ENCODE measurements at places on chromosomes 2 and 18.
A peak's percentile ranks its signal among the peaks of the same experiment; 100 is the strongest.

DNA sequence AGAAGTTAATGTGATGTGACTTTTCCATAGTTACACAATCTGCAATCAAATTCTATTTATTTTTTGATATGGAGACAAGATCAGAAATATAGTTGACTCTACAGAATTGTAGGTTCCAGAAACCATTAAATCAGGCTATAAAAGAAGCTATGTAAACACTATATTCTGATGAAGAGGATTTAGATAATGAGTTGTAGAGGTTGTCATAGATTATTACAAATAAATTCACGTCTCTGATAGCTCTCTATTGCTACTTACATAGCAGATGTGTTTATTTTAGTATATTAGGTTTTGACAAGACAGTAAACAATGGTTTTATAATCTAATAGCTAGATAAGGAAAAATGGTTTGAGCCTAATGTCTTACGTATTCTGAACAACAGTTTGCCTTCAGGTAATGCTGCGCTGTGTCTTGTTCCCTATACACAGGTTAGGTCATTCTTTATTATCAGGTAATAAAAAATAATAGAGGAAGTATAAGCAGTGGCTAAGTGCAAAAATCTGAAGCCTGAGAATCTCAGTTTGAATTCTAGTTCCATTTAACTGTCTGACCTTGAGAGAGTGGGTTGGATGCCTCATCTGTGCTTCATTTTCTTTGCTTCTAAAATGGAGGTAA lies 93.4 kb downstream of the PPP1R1C start:
- no peak for DNase-seq

DNA sequence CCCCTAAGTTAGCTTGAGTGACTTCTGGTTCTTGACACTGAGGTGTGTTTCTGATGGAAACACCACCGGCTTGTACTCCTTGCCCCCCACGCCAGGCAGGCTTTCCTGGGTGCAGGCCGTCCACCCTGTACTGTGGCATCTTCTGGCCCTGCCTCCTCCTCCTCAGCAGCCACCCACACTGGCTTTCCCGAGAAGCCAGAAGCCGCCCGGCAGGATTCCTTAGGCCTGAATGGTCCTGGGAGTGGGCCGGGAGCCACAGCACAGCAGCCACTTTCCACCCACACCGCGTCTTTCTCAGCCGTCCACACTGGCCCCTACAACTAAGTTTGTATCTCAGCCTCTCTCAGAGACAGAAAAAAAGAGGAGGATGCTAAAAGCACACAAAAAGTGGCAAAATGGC lies 2.1 kb upstream of the HSBP1L1 start:
- DNase-seq: no peak

GRCh38 chr18:34880882-34881834 lies 160.1 kb upstream of the MAPRE2 start:
- DNase-seq: no peak

- DNase-seq: no peak
Measured at GRCh38 chr2:178874529-178875240, 67.5 kb upstream of the TTN start.

GRCh38 chr2:75538521-75539490 lies 21.9 kb downstream of the EVA1A start:
- no peak for DNase-seq

GRCh38 chr2:3651691-3652648 lies 6.0 kb upstream of the ALLC start:
- peak; percentile 26 for DNase-seq

DNA sequence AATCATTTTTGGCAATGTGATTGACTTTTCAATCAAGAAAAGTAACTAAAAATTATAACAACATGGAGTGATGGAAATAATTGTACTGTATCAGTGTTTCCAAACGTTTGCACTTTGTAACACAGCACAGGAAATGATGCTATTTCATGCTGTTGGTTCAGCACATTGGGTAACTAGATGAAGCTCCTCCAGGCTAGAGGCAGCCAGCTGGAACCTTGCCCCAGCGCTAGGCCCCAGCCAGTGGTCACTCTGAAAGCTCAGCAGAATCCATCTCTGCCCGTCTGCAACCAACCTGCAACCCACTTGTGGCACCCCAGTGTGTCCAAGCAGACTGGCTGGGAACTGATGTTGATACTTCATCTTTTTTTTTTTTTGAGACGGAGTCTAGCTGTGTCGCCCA lies 15.3 kb downstream of the UNC50 start:
- no peak for DNase-seq

GRCh38 chr18:77131100-77131651 lies 1.4 kb downstream of the MBP start:
- no peak for DNase-seq

GRCh38 chr2:40451918-40452605 lies at the start of gene SLC8A1:
Gene SLC8A1, minus strand, starts transcription at chr2:40452090.
- no peak for DNase-seq

DNA sequence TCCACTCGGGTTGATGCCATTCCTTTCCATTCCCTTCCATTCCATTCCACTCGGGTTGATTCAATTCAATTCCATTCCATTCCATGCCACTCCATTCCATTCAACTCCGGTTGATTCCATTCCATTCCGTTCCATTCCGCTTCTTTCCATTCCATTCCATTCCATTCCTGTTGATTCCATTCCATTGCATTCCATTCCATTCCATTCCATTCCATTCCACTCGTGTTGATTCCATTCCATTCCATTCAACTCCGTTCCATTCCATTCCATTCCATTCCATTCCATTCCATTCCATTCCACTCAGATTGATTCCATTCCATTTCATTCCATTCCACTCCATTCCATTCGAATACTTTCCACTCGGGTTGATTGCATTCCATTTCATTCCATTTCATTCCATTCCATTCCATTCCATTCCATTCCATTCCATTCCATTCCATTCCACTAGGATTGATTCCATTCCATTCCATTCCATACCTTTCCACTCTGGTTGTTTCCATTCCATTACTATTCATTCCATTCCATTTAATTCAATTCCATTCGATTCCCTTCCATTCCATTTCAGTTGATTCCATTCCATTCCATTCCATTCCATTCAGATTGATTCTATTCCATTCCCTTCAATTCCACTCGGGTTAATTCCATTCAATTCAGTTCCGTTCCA lies 1141.8 kb downstream of the RPIA start:
- DNase-seq: no peak

- no peak for DNase-seq
Measured at GRCh38 chr2:138699421-138699820, 80.8 kb downstream of the NXPH2 start.

DNA sequence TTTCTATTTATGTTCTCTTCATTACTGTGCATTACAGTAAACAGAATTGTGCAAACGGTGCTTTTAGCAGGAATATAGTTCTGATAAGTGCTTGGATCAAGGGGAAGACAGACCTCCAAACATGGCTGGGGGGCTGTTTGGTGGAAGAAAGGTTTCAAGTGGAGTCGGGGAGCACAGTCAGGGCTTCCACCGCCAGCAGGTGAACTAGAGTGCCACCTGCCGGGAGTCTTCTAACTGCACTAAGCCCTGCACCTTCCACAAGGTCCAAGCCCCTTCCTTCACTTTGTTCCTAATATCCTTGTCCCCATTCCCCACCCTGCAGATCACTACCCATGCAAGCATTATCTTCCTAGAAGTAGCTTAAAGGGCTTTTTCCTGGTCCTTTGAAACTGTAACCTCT lies 11.1 kb downstream of the ONECUT2 start:
- no peak for DNase-seq

DNA sequence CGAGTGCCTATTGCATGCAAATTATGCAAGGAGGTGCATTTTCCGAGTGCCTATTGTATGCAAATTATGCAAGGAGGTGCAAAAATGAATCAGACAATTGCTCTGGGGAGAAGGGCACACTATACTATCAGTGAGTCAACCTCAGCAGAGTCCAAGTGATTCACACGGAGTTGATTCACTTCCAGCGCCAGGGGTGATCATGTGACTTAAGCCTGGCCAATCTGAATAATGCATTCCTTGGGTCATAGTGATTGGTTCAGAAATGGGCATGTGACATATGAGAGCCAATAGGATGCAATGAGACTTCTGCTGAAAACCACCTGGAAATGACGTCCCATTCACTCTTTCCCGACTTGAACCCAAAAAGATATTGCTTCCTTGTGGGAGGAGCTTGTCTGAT lies 152.2 kb downstream of the DAW1 start:
- DNase-seq: no peak

DNA sequence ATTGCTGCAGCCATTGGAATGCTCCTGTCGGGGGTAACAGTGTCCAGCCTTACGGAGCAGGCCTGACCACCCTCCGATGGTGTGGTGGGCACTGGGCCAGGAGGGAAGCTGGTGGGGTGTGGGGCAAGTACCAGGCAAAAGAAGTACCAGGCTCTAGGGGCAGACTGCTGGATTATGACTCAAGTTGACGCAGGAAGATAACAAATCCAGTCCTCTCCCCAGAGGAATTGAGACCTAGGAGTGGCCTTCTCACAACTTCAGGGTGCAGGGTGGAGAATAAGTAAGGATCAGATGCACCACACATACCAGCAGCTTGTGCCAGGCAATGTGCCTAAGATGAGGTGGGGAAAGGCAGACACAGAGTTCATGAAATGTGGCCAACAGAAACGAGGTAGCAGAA lies 37.9 kb downstream of the SEMA4F start:
- no peak for DNase-seq

DNA sequence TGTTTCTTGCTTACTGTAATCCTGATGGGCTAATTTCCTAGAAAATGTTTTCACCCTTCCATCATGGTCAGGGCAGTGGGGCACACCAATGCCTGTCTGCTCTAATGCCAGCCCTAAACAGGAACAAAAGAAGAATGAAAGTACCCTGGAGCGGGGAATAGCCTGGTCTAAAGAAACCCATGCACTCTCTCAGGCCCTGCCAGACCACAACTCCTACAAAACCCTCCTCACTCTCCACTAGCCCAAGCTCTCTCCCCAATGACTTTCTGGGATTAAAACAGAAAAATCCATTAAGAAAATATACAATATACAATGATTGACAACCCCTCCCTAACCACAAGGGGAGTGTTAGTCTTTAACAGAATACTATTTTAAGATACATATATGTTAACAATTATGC lies 67.6 kb downstream of the AAK1 start:
- DNase-seq: no peak

DNA sequence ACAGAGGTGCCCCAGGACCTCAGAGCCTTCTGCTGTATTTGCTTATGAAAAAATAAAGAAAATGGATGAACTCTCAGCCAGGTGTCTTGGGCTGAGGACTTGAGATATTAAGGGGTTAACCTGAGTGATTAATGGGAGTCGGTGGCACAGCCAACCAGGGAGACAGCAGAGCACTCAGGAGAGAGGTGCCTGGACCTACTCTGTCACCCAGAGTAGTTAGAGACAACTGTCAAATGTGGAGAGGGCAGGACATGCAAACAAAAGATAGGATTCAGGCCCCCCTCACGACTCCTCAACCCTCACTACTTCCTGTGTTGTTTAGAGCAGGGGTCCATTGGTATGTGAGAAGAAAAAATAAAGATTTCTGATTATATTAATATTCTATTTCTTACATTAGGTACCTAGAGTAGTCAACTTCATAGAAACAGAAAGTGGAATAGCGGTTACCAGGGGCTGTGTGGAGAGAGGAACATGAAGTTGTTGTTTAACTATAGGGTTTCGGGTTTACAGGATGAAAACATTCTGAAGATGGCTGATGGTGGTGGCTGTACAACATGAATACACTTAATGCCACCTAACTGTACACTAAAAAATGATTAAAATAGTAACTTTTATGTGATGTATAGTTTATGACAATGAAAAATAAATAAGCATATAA lies 28.6 kb upstream of the CETN1 start:
- no peak for DNase-seq

DNA sequence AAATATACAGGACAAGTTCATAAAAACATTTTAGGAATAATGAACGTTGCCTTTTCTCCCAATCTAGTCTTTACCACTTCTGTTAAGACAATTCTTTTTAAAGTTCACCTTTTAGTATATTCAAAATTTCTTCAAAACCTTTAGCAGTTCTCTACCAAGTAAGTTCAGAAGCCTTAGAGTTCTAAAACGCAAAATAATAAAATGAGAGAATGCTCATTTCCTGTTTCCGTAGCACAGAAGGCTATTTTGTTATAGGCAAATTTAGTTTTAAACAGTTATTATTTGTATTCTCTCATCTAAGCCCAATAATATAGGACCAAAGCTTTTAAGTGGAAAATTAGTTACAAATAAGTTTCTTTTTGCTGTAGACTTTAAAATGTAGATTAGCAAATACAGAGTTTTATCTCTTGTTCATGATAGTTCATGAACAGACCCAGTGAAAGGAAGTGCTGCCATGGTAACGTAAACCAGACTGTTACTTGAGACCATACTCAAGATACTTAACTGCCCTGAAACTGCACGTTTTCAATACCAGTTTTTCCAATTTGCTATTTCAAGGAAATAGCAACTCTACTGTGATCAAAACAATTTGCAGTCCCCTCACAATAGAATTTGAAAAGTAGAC lies 173.1 kb upstream of the STON1 start:
- no peak for DNase-seq

GRCh38 chr2:135600915-135601314 lies 69.6 kb downstream of the R3HDM1 start:
- no peak for DNase-seq

GRCh38 chr2:176172007-176172894 lies 15.1 kb downstream of the HOXD3 start:
- no peak for DNase-seq

- DNase-seq: no peak
Measured at GRCh38 chr2:235996419-235996818, 171.8 kb downstream of the GBX2 start.

- DNase-seq: no peak
Measured at GRCh38 chr2:27307545-27308358, 493 bp downstream of the UCN start.

DNA sequence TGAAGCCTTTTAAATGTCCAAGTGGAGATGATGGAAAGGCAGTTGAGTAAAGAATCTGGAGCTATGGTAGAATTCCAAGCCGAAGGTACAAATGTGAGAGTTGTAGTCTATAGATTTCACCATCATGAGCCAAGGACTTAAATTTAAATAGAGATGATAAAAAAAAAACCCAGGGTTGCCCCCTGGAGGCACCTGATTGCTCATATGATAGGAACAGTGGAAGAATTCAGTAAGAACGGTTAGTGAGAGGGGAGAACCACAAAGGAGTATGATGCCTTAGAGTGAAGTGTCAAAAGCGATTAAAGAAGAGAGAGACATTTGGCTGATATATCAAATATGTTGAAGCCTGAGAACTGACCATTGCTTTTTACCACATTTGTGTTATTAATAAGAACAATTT lies 11.9 kb downstream of the NYAP2 start:
- no peak for DNase-seq

DNA sequence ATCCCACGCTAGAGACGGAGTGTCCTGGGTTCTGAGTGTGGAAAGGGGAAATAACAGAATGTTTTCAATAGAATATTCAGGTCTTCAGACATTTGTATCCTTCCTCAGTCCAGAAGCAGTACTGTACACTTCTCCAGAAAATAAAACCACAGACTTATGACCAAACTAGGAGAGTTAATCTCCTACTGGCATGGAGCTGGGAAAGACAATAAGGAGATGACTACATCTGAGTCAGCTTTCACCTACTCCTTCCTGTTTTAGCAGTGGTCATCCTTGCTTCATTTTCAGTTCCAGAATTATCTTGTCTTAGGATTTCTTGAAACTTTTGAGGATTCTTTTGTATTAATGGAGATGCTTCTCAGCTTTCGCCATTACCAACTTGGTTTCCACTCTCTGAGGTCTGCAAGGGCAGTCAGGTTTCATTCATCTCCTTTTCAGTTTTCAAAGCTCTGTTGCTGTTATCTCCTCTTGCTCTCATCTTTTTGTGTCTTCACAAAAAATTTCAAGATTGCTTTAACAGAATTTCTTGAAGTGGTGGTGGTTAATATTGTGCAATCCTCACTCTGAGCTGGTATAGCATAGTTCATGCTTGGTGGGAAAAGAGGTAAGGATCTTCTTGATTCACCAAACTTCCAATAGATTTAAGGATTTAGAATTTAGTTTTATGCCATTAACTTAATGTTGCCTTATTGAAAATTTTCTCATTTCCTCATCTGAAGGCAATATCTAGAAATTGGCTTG lies 23.7 kb upstream of the NR4A2 start:
- DNase-seq: no peak

Measured in stimulated activated CD8-positive, alpha-beta memory T cell treated with anti-CD3 and anti-CD28 coated beads, Interleukin-15, amount 100 ng/mL, for 1 hour (primary cell).